Stromal cell of bone marrow (primary cell): ENCODE measurements at places on chromosomes 6 and 20.

GRCh38 chr6:22558288-22558882 lies 11.0 kb upstream of the HDGFL1 start:
- no peak for DNase-seq

- no peak for DNase-seq
These were observed 45.2 kb downstream of the OSTM1 start for GRCh38 chr6:108029226-108029921.

DNA sequence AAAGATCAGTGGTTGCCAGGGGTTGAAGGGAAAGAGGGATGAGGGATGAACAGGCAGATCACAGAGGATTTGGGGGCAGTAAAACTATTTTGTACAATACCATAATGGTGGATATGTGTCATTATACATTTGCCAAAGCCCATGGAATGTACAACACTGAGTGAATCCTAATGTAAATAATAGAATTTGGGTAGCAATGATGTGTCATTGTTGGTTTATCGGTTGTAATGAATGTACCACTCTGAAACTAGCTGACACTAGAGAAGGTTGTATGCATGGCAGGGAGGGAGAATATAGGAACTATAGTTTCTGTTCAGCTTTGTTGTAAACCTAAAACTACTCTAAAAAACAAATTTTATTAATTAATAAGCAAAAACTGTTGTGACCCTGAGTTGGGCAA lies 17.8 kb upstream of the ASF1A start:
- peak; percentile 10 for DNase-seq

- DNase-seq: no peak
These were observed 72.6 kb upstream of the F13A1 start for GRCh38 chr6:6393069-6393529.

DNA sequence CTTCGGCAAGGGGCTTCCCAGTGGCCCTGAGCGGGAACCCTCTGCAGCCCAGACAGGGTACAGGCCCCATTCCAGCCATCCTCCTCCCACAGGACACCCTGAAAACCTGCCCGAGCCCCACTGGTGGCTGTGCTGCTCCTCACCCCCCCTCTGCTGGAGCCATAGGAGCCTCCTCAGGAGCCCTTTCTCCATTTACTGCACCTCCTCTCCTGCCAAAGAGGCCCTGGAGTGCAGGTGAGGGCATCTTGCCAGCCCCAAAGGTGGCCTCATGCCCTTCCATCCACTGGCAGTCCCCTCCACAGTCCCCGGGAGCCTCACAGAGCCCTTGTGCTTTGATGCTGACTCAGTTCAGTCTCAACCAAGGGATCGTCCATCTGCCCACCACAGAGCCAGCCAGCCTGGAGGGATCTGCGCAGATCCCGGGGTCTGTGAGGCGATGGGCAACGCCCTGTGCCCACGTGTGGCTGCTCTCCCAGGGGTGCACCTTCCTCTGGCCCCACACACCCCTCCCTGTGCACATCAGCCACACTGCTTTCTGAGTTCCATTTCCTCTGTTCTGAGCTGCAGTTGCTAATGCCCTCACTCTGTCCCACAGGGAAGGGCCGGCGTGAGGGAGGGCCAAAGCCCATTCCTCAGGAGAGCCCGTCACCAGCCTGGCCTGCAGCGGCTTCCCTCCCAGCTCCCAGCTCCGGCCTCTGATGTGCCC lies 228.5 kb downstream of the DLL1 start:
- DNase-seq: no peak

DNA sequence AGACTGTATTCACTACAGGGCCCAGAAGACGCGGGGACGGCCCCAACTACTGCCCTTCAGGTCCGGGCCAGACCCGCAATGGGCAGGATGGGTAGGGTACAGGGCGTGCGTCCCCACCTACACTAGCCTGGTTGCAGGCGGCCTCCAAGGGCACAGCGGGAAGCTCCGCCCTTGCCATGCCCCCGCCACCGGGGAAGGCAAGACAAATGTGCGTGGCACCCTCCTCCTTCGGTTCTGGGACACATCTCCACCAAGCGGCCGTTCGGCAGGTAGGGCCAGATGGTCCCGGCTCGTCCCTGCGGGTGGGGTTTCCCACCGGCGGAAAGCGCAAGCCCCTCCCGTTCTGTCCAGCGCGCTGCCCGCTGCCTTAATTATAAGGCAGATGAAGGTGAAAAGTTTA lies 5.6 kb downstream of the NXT1 start:
- DNase-seq: no peak

DNA sequence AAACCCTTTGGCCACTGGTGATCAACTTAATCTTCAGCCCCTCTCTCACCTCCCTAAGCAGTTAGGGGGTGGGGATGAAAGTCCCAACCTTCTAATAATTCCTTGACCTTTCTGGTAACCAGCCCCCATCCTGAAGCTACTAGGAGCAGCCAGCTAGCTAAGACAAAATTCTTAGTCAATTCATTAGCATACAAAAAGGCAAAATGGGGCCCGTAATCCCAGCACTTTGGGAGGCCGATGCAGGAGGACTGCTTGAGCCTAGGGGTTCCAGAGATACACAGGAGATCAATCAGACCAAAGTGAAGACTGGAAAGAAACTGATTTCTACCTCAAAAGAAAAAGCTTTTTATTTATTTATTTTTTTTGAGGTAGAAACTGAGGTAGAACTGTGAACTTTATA lies 1.8 kb downstream of the ASCC3 start:
- no peak for DNase-seq

DNA sequence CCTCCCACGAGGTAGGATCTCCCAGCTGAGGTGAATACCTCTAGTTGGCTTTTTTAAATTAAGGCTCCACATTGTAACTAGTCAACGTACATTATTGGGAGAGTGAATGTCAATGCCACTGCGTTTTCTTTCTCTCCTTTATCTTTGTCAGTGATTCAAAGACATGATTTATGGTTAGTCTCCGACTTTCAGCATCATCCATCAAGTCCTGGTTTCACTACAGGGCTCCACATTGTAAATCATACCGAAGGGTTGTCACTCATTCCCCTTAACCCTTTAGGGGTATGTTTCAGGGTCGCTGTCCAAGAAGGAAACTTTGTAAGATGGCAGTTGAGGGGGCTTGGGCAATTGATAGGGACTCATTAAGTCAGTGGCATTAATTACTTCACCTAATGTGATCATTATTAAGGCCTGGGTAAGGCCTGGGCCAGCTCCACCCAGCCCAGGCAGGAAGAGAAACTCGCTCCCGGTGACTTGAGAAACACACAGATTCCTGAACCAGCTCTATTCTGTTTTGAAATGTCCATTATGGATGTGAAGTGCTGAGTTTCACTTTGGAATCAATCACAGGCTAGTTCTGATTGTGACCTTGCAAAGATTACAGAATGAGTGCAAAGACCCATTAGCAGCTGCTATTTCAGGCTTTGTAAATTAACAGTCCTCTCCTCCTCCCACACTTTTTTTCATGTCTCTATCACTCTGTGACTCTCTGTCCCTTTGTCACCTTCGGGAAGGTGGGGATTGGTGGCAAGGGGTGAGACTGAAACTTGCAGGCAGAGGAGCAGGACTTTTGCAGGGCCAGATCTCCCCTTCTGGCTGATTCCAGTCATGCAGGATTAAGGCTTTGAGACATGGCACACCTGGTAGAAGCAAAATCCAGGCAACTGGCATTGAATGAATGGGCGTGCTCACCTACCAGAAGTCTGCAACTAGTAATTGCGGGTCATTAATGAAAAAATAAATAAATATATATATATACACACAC lies 222.4 kb downstream of the TSHZ2 start:
- DNase-seq: no peak

GRCh38 chr6:170545405-170545804 lies 7.7 kb downstream of the PSMB1 start:
- DNase-seq: no peak

GRCh38 chr6:7230956-7231713 lies 81.9 kb downstream of the SSR1 start:
- no peak for DNase-seq

DNA sequence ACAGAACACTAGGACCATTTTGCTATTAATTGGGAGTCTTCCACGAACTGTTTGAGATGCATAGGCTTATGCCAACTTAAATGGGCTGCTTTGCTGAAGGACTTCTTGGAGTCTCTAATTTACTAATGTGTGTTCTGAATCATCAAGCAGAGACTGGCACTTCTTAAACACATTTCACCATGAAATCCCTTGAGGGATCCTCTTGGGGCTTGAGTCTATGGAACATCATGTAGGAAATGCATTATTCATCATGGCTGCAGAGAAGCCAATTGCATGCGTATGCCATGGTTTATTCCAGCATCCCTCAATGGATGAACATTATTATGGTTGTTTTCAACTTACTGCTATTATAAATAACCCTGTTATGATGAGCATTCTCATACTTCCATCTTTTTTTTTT lies 73.4 kb downstream of the FGD2 start:
- DNase-seq: no peak

DNA sequence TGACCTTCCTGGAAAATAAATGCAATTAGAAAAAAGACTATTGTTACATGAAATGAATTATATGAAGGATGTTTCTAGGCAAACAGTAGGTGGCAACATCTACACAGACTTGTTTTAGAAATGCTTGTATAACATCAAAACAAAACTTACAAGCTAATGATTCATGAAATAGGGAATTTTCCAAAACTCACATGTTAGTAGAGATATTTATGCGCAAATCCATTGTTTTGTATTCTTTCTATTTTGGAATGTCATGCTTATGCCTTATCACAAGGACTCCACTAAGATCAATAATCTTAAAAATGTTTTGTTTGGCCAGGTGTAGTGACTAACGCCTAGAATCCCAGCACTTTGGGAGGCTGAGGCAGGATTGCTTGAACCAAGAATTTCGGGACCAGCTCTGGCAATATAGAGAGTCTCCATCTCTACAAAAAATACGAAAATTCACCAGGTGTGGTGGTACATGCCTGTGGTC lies 32.3 kb upstream of the LGSN start:
- peak; percentile 49 for DNase-seq

DNA sequence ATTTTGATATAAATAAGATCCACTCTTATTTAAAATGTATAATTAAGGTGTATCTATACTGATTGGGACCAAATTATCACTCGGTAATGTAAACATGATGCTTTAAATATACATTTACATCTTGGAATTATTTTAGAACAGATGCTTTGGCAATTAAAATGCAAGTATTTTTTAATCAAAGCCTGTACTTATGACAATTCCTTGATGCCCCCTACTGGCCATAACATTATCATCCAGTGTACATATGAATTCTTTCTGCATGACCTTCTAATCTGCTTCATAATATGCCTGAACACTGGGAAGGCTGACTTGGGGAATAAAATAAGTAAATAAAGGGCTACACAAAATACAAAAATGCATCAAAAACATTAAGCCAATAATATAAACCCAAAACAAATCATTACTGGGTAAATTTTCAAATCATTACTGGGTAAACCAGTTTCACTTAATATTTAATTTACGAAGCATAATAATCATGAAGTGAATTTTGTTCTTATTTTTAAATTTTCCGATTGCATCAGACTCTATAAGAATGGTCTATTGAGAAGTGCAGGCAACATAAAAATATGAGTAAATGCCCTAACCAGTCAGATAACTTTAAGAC lies 65.1 kb downstream of the CGA start:
- peak; percentile 21 for DNase-seq

- no peak for DNase-seq
These were observed 10.8 kb upstream of the TAAR1 start for GRCh38 chr6:132669690-132670291.

DNA sequence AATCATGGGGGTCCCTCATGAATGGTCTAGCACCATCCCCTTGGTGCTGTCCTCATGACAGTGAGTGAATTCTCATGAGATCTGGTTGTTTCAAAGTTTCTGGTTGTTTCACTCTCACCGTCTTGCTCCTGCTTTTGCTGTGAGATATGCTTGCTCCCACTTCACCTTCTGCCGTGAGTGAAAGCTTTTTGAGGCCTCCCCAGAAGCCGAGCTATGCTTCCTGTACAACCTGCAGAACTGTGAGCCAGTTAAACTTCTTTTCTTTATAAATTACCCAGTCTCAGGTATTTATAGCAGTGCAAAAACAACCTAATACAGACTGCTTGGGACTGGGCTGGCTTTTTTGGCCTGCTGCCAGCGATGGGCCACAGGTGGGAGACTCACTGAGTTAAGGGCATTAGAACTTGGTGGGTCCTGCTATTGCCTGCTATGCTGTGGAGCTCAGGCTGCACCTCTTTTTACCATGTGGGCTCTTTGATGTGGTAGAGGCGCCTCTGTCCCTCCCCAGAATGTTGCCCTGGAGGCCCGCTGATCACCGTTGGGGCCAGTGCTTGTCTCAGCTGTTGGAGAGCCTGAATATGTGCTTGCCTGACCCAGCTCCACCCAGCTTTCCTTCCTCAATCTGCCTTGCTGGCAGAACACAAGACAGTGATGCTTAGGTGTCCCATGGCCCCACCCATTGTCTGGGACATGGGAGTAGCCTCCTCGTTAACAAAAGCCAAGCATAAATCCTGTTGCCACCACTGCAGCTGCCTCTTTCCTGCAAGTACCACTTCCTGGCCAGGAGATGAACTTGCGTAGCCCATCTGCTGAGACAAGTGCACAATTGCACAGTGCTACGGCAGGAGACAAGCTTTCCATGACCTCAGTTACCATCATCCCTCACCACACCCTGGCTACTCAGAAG lies 47.1 kb downstream of the IGF2R start:
- DNase-seq: no peak

- DNase-seq: peak; percentile 28
These were observed 110.8 kb upstream of the GPR6 start for GRCh38 chr6:109867009-109867969.

GRCh38 chr6:45717027-45717426 lies 298.6 kb downstream of the CLIC5 start:
- DNase-seq: no peak

DNA sequence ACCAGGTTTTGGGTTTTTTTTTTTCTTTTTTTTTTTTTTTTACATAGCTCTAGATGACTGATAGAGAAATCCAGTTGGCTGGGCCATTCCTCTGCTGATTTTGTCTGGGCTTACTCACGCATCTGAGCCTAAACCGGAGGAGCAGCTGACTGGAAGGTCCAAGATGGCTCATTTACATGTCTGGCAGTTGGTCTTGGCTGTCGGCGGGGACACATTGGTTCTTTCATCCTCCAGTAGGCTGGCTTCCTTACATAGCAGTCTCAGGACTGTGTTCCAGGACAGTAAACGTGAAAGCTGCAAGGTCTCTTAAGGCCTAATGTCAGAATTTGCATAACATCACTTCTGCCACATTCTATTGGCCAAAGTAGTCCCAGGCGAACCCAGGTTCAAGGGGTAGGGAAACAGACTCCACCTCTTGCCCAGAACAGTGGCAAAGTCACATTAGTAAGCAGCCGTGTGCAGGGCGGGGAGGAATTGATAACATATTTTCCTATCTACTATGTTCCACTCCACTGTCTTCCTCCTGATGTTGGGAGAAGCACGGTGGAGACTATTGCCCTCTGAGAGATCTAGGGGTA lies 87.0 kb downstream of the CDH22 start:
- no peak for DNase-seq
